Activated CD8-positive, alpha-beta memory T cell treated with anti-CD3 and anti-CD28 coated beads for 4 hours (primary cell): ENCODE measurements at places on chromosomes 3 and 15.
A peak's percentile ranks its signal among the peaks of the same experiment; 100 is the strongest.

DNA sequence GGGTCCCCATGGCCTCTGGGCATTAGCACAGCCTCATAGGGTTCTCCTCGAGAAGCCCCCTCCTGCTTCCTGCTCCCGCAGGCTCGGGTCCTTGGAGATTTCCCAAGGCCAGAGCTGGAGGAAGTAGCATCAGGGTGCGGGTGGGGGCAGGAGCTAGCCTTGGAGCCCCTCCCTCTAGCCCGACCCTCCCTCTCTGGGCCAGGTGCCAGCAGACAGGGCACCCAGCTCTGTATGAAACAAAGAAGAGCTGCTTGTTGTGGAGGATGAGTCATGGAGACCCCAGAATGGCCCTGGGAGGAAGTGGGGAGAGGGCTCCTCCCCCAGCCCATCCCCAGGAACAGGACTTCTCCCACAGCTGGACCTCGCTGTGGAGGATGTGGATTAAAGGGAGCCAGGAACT is 29.2 kb downstream of the EPHB3 start:
- no peak for DNase-seq

- no peak for DNase-seq
Measured at GRCh38 chr3:161443921-161444693, 52.5 kb upstream of the OTOL1 start.

DNA sequence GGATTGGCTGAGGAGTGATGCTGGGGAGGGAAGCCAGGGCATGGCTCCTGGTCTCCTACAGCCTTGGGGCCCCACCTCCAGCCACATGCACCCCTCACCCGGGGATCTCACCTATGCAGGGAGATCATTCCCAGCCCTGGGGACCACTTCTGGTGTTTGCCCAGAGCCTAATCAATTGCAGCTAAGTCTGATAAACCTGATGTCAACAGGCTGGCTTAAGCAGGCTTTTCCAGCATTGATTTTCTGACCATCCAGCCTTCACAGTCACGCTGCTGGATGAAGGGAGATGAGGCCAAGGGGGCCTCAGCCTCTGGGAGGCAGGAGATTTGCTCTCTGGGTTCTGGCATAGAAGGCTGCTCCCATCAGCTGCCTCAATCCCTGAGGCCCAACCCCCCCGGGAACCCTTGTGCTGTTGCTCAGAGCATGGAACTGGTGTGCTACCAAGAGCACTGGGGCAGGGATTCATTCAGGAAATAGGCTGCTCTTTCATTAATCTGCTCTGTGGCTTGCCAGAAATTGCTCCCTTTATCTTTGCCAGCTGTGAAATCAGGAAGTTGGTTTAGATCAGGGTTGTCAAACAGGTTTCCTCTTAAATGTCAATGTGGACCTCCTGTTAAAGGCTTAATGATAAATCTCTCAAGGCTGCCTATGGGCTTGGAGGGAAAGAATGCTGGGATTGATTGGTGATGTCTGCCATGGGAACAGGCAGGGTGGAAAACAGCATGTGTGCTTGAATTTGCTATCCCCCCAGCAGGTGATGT is 19.0 kb downstream of the FAM3D start:
- DNase-seq = no peak

DNA sequence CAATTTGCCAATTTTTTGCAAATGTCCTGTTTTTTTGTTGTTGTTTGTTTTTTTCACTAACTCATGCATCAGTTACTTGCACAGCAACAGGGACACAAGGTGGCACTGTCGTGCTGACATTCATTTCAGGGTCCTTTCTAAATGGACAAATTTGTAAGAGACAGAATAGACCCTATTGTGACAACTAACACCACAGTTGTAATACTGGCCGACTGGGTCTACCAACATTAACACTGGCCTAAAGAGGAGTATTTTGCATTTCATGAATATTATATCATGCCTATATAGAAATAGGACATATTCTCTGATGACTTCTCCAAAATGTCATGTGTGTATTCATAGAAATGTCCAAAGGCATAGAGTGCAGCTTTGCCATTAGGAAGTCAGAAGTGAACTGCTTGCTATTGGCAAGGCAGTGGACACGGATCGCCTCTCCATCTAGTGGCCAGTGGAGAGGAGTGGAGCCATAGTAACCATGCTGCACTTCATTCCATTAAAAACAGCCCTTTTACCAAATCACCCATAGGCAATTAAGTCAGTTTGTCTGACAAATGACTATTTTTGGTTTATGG is 54.8 kb downstream of the ZBTB20 start:
- DNase-seq = peak; percentile 16

DNA sequence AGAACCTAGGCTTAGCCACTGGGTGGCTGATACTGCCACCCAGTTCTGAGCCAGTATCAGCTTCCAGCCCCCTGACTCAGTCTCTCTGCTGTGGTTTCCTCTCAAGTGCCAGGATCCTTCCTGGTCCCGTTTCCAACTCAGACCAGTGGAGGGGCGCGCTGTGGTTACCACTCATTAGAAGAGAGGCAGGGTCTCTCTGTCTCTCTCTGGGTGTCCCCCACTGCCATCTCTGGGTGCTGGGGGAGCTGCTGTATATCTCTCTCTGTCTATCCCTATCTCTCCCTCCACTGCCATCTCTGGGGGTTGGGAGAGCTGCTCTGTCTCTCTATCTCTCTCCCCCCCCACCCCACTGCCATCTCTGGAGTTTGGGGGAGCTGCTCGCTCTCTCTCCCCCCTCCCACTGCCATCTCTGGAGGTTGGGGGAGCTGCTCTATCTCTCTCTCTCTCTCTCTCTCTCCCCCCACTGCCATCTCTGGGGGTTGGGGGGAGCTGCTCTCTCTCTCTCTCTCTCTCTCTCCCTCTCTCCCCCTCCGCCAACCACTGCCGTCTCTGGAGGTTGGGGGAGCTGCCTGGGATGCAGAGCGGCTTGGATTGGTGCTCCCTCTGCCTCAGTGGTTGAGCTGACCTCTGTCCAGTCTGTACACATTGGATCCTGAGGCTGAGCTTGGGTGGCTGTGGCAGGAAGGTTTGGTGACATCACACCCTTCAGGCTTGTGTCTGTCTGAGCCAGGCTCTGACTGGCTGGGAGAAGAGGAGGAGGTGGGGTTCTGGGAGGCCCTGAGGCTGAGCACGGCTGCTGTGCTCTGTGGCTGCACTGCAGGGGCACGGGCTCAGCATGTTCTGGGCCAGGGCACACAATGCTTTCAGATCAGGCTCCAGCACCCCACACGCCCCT is 98.9 kb downstream of the APBA2 start:
- no peak for DNase-seq

GRCh38 chr3:44802011-44802410 is 40.4 kb downstream of the KIF15 start:
- no peak for DNase-seq

DNA sequence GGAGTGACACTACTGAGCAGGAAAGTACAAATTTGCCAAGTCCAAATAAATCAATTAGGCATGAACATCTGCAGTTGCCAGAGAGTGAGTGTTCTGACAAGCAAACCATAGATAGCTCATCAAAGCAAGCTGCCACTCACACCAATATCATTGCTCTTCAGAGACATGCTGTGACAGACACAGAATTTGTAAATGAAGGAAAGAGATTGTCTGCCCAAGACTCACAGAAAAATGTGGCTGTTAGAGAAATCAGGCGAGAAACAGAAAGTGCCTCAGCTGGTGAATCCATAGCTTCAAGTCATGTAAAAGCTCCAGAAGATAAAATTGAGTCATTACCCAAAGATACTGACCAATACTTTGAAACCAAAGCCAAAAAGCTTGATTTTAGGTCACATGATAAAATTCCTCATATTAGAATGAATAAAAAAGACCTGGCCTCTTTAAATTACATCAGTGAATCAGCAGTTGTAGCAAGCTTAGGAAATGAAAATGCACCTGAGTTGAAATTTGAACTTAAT is 50.8 kb downstream of the CRYBG3 start:
- no peak for DNase-seq
